ENCODE measurements at places on chromosomes 7 and 10.
A peak's percentile ranks its signal among the peaks of the same experiment; 100 is the strongest.

GRCh38 chr10:84197643-84198042, 3.3 kb downstream of the CDHR1 start:
- no peak for DNase-seq

- DNase-seq: no peak
Observed at GRCh38 chr10:102620591-102621442, 23.5 kb upstream of the TRIM8 start.

DNA sequence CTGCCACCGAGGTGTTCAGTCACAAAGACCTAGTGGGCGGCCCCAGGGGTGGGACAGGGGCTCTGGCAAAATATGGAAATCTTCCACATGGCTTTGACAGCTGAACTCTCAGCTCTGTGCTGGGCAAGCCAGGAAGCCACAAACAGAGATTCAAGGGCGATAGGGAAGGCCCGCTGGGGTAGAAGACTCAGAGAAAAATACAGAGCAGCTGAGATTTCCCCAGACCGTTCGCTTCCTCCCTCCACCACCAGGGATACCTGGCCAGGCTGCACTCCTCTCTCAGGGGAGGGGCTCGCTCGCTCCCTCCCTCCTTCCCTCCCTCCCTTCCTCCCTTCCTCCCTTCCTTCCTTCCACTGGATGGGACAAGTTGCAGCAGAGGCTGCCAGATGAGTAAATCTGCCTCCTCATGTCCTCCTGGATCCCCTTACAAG, 260.5 kb downstream of the PRPF18 start:
- no peak for DNase-seq

- no peak for DNase-seq
Observed at GRCh38 chr10:132420469-132420980, 23.5 kb downstream of the PWWP2B start.

DNA sequence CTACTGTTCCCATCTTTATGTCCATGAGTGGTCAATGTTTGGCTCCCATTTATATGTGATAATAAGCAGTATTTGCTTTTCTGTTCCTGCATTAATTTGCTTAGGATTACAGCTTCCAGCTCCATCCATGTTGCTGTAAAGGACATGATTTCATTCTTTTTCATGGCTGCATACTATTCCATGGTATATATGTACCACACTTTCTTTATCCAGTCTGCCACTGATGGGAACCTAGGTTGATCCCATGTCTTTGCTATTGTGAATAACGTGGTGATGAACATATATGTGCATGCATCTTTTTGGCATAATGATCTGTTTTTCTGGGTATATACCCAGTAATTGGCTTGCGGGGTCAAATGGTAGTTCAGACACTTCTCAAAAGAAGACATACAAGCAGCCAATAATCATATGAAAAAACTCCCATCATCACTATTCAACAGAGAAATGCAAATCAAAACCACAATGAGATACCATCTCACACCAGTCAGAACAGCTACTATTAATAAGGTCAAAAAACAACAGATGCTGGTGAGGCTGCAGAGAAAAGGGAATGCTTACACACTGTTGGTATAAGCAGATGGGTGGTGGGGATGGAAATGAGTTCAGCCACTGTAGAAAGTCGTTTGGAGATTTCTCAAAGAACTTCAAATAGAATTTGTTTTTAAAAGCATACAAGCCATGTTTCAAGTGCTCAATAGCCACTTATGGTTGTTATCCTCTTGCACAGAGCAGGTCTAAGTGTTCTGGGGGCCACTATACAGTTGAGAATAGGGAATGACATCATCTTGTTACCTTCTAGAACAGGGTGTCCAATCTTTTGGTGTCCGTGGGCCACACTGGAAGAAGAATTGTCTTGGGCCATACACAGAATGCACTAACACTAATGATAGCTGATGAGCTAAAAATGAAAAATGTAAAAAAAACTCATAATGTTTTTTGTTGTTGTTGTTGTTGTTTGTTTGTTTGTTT, 23.2 kb upstream of the SDK1 start:
- DNase-seq: no peak

GRCh38 chr7:101598422-101598985, 30.6 kb downstream of the MYL10 start:
- no peak for DNase-seq

- no peak for DNase-seq
Observed at GRCh38 chr7:81638198-81638597, 131.6 kb downstream of the HGF start.

- DNase-seq: no peak
Observed at GRCh38 chr10:24995072-24995471, 20.9 kb downstream of the ENKUR start.

DNA sequence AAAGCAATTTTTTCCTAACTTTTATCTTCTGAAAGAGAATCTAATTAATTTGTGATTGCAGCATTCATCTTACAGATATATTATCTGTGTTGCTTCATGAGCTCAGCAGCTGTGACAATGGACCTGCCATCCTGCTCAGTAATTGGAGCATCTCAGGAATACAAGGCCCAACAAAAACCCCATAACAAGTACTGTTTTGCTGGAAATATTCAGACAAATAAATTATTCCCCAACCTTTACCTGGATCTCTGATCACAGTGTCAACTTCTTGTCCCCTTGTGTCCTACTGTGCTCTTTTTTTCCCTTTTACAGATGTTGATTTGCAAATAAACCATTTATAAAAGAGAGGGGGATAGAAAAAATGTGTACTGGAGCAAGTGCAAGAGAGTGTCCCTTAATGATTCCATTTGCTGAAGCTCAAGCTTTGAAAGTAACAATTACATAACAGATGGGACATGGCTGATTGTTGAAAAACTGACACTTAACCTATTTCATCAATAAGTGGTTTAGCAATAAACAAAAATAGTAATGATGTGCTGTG, 1063.4 kb upstream of the GHITM start:
- DNase-seq: no peak

- no peak for DNase-seq
Observed at GRCh38 chr7:44217852-44218402, 17.1 kb downstream of the YKT6 start.

- DNase-seq: no peak
Observed at GRCh38 chr10:20289070-20289828, 473.0 kb downstream of the PLXDC2 start.

GRCh38 chr10:99450624-99451498, 20.4 kb upstream of the GOT1 start:
- no peak for DNase-seq

- no peak for DNase-seq
Observed at GRCh38 chr10:32982911-32983909, 25.2 kb upstream of the ITGB1 start.

DNA sequence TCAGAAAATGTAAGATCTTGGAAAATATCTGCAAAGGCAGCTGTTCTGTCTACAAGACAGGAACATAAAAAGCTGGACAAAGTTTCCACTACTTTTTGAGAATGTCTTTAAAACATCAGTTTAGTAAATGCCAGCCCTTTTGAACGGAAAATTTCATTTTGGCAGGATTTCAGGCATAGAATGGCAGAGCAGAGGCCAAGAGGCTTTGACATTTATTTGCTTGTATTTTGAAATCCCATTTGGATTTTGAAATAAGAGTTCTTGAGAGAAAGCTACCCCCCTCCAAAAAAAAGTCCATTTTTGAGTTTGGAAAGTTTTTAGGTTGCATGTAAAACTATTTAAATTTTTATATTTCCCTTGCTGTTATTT, 3.1 kb upstream of the ETV1 start:
- no peak for DNase-seq

- DNase-seq: no peak
Observed at GRCh38 chr10:26738301-26738911, 40.9 kb downstream of the PDSS1 start.

- DNase-seq: no peak
Observed at GRCh38 chr7:50798126-50798525, 15.4 kb upstream of the GRB10 start.

DNA sequence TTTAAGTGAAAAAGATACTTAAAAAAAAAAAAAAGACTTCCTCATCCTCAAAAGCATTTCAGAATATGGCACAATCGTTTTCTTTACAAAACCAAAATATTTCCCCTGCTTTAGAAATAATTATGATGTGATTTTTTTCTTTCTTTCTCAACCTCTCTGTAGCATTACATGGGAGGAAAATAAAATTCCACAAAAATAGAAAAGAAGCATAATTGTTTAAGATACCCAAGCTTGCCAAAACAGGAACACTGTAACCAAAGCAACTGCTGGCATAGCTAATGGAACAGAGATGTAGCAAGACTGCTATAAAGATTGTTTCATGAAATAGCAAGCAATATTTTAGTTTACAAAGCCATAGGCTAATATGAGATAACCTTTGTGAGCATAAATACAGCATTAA, 75.6 kb upstream of the GPR22 start:
- no peak for DNase-seq

DNA sequence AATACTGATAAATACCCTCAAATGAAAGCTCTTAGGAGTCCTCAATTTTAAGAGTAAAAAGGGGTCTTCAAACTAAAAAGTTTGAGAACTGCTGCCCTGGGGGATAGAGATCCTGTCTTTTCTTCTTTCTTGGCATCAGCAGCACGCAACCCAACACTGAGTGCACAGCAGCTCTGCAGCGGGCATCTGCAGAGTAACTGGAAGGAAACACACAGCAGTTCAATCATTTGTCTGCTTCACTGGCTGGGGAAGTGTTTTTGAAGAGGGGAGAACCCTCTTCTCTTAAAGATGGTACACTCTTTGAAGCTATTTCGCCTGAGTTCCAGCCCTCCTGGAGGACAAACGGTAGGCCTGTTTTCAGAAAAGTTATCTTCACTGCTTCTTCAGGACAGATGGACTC, 193.6 kb downstream of the FGFR2 start:
- no peak for DNase-seq

DNA sequence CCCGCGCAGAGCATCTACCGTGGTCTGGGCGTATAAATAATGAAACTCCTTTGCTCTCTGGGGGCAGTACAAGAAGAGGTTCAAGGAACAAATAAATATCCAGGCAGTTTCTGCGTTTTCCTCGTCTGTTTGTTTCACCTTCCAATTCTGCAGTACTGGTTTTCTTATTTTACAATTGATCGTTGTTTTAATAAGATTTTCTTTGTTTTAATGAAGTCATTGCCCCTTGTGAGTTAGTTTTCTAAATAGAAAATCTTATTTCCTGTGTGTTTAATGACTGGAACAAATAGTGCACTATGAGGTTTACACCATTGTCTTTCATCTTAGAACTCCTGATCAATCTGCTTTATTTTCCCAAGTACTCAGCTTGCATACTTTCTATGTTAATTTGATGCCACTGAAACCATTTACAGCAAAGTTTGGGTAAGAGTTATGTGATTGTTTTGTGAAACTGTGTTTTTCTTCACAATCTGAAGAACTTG, 1.2 kb downstream of the PLEKHA1 start:
- no peak for DNase-seq

- DNase-seq: no peak
Observed at GRCh38 chr7:22413211-22413610, 56.3 kb upstream of the RAPGEF5 start.

- DNase-seq: no peak
Observed at GRCh38 chr7:120733143-120733542, 124.8 kb downstream of the TSPAN12 start.

GRCh38 chr10:131444286-131444685, 132.8 kb upstream of the TCERG1L start:
- DNase-seq: no peak

- no peak for DNase-seq
Observed at GRCh38 chr7:149826344-149827088, 11.7 kb upstream of the ZNF862 start.

DNA sequence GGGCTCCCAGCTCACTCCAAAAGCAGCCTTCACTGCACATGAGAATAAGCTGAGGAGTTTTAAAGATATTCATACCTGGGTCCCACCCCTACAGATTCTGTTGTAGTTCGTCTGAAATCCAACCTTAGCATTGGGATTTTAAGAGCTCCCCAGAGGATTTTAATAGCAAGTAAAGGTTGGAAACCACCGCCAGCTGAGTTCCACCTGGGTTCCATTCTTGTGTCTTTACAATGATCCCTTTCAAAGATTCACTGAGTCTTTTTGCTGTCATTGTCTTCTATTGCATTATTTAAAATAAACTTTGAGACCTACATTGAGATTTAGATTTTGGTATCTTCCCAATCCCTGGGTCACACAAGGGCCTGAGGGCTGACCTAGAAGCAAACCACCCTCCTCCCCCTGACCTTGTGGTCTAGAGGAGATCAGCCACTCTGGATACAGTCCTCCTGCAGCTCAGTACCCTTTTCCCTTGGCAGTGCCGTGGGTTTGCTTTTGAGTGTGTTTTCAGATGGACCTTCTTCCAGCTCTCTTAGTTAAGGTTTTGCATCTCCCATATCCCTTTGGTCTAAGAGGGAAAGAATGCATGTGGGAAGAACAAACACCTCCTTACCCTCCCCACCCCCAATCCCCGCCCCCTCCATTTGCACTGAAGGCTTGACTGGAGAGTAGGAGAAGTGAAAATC, 22.6 kb upstream of the SIRT1 start:
- no peak for DNase-seq

GRCh38 chr10:99449023-99449422, 18.6 kb upstream of the GOT1 start:
- no peak for DNase-seq

GRCh38 chr10:112728997-112729396, 221.1 kb upstream of the TCF7L2 start:
- no peak for DNase-seq

GRCh38 chr7:124929467-124930172, at the start of gene POT1:
Gene POT1 (minus strand): TSS chr7:124929825. CDS start chr7:124897173, 32,652 bp downstream.
- DNase-seq: peak; percentile 93

GRCh38 chr7:22295402-22296264, 61.3 kb downstream of the RAPGEF5 start:
- no peak for DNase-seq

DNA sequence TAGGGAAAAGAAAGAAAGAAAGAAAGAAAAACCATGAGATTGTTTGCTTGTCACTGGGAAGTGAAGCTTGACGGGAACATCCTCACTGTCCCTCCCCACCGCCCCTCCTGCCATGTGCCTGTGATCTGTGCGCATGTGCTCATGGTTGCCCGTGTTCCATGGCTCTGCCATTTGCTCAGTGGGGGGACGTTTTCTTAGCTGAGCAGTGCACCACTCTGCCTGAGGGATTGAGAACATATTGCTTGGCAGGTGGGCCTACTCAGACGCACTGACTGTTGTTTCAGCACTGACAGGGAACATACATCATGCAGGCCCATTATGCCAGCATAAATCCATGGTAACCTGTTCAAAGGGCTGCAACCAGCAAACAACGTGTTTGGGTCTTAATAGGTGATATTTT, 747.9 kb upstream of the GALNT17 start:
- no peak for DNase-seq

DNA sequence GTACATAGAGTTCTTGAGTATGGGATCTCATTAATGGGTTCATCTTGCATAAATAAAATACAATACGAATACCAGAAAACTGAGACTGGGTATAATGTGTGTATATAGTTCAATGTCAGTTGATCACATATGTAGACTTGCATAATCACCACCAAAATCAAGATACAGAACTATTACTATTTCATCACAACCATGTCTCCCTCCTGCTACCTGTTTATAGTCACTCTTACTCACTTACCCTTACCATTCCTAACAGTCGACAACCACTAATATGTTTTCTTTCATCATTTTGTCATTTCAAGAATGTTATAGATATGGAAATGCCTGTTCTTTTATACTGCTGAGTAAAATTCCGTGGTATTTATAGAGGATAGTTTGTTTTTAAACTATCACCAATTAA, 416.1 kb upstream of the CNTNAP2 start:
- no peak for DNase-seq

- DNase-seq: no peak
Observed at GRCh38 chr7:100163006-100163531, 4.5 kb upstream of the TRAPPC14 start.
